Urothelium cell line (cell line): ENCODE measurements at places on chromosomes 16 and 17.

GRCh38 chr16:69087161-69087581 is 18.3 kb upstream of the HAS3 start:
- DNase-seq = no peak

- DNase-seq = no peak
Observed at GRCh38 chr16:89511374-89511773, 3.2 kb downstream of the SPG7 start.

DNA sequence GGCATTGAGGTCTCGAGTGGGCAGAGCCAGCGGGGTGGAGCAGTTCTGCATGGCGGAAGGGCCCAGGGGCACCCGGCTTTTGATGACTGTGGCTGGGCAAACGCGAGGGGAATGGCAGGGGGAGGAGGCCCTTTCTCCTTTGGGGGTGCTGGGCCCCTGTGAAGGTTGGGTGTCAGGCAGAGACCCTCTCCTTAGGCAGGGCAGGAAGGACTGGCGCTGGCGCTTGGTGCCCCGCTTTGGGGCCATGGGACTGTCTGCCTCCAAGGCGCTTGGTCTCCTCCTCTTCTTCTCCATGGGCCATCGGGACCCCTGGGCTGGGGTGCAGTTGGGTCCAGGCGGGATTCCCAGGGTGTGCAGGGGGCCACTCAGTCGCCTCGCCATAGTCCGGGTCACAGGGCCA is 12.8 kb upstream of the GFAP start:
- no peak for DNase-seq

DNA sequence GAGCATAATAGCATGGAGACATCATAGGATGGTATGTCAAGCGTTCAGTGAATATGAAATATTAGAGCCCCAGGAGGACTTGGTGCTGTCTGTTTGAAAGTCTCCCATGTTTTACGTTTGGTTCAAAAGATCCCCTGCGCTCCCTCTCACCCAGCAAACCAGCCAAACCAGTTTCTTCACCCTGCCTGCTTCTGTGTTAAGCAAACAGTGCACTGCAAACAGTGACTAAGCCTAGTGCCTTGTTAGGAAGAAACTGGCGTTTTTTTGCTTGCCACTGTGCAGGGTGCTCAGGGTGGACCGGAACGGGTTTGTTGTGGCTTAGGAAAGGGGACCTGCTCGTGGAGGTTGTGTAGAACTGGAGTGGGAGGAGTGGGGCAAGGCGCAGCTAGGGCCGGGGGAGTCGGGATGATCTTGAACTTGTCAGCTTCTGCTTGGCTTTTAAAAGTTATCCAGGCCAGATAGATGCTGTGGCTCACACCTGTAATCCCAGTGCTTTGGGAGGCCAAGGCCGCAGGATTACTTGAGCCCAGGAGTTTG is 7.7 kb downstream of the CDH1 start:
- no peak for DNase-seq

GRCh38 chr17:44906010-44906646 is 6.9 kb upstream of the EFTUD2 start:
- DNase-seq = peak; percentile 86

DNA sequence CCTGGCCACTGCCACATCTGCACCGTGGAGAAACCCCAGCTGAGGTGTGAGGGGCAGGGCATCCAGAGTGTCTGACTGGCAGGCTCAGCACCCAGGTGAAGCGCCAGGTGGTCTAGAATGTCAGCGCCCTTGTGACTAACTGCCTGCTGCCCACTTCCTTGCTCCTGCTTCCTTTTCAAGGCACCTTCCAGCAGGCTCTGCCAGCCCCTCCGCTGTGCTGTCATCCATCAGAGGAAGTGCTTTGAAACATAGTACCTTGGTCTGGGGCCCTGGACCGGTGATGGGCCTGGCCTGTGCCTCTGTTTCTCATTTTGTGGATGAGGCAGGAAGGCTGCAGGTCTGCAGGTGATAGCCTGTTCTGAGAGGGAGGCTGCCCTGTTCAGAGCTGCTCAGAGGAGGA is 5.5 kb downstream of the SPNS2 start:
- DNase-seq = no peak

GRCh38 chr17:40629842-40630241 is 17.8 kb downstream of the SMARCE1 start:
- no peak for DNase-seq

GRCh38 chr16:3274490-3274889 is 8.8 kb upstream of the ZNF263 start:
- DNase-seq = no peak

DNA sequence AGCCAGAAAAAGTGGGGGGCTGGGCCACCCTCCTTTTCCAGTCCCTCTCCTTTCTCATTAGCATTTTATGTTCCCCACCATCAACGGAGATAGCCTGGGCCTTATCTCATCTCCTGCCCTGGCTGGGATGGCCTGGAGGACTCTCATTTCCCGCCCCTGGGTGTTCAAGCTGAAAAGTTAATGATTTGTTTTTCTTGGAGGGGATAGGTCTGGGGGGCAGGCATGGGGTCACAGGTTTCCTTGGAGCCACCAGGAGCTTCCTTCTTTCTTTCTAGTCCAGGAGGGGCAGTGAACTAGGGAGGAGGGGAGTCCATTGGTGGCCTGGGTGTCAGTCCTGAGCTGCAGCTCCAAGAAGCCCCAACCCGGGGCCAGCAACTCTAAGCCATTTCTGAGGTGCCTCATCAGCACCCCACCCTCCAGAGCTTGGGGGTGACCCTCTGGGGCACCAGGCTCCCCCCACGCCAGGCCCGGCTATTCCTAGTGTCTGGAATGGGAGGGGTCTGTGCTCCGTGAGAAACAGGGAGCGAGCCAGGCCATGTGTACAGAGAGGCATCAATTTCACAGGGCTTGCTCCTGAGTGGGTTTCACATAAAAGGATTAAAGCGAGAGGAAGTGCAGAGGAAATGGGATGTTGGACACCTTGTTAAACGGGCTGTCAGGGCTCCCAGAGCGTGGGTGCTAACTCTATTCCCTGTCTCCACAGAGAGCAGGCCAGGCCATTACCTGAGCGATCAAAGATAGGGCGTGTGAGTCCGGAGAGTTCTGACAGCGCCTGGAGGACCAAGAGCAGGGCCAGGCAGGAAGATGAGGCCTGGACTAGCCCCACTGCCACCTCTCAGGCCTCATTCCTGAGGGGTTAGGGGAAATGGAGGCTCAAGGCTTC is 90.6 kb upstream of the LHX1 start:
- DNase-seq = no peak

DNA sequence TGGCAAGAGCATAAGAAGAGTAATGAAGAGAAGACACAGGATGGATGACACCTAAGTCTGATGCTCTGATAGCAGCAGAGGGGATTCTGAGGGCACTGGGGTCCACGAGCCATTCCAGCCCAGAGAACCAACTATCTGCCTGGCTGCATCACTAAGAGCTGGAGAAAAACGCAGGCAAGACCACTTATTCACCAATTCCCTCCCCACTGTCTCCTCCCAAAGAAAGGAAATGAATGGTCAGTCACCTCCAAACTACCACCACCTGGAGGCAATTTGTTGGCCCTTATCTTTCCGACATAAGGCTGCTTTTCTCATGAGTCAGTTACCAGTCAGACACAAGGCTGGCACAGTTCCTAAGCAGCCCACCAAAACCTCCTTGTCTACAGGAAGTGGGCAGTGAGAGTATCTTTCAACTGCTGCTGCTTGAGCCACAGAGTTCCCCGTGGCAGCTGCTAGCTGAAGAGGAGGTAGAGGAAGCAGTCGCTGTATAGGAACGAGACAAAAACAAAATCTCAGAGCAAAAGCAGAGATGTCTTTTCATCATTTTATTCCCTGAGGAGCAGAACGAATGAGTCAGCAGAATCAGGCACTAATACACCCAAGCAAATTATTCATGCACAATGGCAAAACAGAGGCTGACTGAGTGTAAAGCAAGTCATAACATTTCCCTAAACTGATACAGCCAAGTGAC is 111.1 kb downstream of the SMG6 start:
- DNase-seq = peak; percentile 75

DNA sequence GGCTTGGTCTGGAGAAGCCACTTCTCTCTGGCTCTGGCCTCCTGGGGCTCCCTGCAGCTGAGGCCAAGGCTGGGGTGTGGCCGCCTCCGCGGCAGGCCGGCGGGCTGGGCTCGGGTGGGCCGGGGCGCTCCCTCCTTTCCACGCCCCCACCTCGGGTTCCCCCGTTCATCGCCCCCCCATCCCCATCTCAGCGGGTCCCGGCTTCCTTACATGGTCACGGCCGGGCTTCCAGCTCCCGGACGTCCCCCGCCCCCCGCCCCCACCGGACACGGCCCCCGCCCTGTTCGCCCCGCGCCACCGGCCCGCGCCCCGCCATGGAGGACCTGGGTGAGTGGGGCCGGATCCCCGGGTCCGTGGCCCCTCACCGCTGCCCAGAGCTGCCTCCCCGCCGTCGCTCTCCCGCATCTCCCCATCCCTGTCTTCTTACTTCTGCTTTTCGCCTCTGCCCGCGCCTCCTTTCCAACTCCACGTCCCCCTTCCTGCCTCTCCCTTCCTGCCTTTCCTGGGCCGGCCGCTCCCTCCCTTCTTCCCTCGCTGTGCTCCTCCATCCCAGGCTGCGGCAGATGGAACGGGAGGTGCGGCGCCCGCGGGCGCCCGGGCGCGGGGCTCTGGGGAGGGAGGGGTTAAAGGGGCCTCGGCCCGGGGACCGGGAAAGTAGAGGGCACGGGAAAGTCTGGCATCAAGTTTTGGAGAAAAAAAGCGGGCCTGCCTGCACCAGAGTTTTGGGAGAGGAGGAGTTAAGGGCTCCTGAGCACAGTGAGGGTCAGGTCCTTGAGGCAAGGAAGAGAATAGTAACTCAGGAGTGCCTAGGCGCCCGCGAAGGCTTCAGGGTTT is at the start of gene TGFB1I1:
Gene TGFB1I1, plus strand, starts transcription at position 278 of the 834 bp plus-strand sequence. Its CDS starts 37 bp downstream, at position 315.
- peak; percentile 54 for DNase-seq

DNA sequence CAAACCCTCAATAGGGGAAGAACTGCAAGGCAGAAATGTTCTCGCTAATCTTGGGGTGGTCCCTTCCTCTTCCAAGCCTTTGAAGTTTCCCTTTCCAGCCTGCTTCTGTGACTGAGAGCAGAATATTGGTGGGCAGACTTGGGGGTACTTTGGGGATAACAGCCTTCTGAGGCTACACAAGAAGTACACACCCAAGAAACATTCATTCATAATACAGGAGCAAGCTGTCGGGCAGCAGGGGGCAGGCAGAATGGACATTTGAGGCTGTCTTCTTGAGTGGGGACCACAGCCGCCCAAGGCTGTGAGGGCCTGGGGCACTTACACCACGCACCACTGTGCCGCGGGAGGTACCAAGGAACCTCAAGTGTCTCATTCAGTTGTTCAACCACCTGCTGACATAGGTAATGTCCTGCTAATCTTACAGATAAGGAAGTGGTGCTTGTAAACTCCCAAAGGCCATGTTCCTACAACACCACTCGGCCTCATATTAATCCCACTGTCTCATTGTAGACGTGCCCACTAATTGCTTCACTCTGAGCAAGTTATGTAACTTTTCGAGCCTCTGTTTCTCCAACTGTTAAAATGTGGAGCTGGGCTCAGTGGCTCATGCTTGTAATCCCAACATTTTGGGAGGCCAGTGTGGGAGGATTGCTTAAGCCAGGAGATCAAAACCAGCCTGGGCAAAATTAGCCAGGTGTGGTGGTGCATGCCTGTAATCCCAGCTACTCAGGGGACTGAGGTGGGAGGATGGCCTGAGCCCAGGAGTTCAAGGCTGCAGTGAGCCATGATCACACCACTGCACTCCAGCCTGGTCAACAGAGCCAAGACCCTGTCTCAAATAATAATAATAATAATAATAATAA is 2.5 kb upstream of the MRPS23 start:
- DNase-seq = no peak

GRCh38 chr17:19513897-19514488 is 19.7 kb upstream of the SLC47A1 start:
- DNase-seq = peak; percentile 72

GRCh38 chr17:48054238-48055185 is 6.4 kb downstream of the NFE2L1 start:
- no peak for DNase-seq

GRCh38 chr16:28495795-28496749 is 1.6 kb downstream of the APOBR start:
- DNase-seq = no peak

DNA sequence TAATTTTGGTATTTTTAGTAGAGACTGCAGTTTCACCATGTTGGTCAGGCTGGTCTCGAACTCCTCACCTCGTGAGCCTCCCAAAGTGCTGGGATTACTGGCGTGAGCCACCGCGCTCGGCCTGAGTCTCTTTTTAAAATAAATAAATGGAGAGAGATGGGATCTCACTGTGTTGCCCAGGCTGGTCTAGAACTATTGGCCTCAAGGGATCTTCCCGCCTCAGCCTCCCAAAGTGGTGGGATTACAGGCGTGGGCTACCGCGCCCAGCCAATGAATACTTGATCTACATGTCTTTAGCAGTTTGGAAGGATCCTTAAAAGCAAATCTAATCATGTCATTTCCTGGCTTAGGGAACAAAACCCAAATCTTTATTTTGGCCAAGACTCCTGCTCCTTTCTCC is 1.2 kb downstream of the DHODH start:
- no peak for DNase-seq

DNA sequence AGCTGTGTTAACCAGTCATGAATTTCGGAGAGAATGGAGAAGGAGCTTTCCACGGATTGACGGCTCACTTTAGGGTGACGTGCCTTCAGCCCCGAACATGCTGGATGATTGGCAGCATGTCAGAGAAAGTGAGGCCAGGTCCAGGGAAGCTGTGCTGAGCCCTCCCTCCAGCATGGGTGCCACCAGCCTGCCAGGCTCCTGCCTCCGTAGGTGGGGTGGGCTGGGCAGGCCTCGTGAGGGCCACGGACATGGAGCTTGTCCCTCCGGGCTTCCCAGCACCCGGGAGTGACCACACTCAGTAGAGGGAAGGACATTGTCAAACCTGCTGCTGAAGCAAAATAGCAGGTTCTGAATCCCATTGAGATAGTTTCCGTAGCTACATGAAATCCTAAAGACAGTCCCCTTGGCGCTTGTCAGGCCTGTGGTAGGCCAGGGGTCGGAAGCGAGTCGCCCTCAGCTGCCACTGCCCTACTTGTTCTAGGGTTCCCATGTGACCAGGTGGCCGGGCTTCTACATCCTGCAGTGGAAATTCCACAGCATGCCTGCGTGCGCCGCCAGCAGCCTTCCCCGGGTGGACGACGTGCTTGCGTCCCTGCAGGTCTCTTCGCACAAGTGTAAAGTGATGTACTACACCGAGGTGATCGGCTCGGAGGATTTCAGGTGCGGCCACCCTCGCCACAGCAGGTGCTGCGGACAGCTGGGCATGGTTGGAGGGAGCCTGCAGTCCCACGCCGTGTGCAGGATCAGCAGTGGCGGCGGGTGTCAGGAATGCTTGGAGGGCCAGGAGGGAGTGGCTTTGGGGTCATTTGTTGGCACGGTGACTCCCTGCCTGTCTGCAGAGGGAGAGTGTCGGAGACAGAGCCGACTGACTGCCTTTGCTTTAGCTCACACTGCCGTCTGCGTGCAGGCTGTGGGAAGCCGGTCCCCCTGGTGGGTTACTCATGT is 72.3 kb downstream of the SEC14L1 start:
- DNase-seq = no peak

- DNase-seq = no peak
Observed at GRCh38 chr17:20203018-20203417, 193.9 kb downstream of the SPECC1 start.
